GM20000 (cell line): ENCODE measurements at places on chromosomes 11 and 22.
A peak's percentile ranks its signal among the peaks of the same experiment; 100 is the strongest.

- DNase-seq, result no peak
Measured at GRCh38 chr11:30451626-30452025, 128.7 kb downstream of the ARL14EP start.

DNA sequence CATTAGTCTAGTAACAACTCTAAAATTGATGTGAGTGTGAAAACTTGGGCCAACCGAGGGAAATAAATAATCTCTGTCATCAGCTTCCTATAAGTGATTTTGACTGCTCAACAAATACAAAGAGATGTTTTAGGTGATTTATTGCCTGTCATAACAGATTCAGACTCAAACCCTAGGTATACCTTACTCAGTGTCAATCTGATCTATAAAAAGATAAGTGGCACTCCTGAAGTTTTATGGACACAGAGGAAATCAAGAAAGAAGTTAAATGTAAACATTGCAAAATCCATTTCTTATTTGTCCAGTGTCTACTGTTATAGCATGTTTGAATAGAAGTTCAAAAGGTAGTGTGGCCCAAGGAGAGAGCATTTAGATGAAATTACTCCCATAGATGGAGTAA is 30.4 kb upstream of the TYR start:
- no peak for DNase-seq

GRCh38 chr11:117595440-117595839 is 201.6 kb downstream of the DSCAML1 start:
- no peak for DNase-seq

- DNase-seq, result peak; percentile 56
Measured at GRCh38 chr11:3022300-3022967, 30.3 kb upstream of the NAP1L4 start.

DNA sequence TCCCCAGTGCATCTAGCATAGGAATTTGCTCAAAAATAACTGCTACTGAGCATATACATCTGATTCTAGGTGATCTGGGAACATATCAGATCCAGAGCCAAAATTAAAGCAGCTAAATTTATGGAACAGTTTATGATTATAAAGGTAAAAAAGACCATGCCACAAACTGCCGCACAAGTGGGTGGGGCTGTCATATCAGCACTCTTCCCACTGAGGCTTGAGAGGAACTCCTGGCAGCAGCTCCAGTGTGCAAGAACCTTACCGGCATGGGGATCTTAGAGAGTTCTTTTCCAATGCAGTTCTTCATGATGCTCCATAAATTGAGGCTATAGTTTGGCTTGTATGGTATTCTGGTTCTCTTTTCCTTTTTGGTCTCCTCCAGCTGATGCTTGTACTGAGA is 15.3 kb downstream of the OSBP start:
- DNase-seq, result no peak

DNA sequence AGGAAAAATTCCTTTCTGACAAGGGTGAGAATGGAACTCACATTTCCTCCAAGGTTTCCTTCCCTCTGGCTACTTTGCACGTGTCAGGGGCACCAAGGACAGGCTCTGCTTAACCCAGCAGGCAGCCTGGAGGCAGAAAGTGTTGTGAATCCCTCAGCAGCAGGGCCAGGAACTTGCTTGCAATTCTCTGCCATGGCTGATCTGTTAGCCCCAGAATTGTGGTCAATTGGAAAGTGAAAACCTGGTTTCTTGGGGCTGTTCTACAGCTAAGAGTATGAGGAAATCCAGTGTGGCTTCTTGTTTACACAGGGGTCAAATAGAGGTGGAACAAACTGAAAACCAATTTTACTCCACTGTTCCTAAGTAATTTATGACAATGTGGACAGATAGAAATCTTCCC is 38.3 kb upstream of the CEP295 start:
- peak; percentile 36 for DNase-seq

DNA sequence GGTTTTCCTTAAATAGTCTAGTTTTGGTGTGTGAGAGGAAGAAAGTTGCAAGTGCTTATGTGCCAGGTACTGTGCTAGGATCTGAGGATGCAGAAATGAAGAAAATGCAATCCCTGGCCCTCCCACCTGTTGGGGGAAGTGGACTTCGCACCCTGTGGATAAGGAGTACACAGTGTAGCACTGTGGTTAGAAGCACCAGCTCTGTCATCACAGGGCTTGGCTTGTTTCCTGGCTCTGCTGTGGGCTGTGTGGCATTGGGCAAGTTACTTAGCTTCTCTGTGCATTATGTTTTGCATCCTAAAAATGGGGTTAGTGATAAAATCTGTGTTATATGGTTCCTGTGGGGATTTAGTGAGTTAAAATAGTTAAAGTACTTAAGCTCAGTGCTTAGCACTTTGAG is 68.2 kb downstream of the ENDOD1 start:
- DNase-seq, result no peak

DNA sequence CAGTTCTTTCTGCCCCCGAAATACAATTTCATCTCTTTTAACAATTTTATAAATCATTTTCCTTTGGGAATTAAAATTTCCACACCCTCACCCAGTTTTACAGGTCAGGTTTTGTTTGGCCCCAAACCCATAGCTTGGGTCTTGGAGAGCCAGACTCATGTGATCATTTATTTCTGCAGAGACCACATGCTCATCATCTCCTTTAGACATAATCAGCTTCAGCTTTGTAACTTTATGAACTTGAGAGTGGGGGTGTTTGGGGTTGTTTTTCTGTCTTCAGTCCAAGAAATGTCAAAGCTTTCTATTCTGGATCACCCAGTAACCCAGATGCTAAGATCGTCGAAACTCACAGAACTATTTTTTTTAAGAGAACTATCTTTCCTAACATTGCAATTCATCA is 70.9 kb downstream of the DBX1 start:
- no peak for DNase-seq

- no peak for DNase-seq
Measured at GRCh38 chr11:72343006-72343756, 91.2 kb downstream of the CLPB start.

- DNase-seq, result no peak
Measured at GRCh38 chr11:68355471-68355870, 43.1 kb downstream of the LRP5 start.

DNA sequence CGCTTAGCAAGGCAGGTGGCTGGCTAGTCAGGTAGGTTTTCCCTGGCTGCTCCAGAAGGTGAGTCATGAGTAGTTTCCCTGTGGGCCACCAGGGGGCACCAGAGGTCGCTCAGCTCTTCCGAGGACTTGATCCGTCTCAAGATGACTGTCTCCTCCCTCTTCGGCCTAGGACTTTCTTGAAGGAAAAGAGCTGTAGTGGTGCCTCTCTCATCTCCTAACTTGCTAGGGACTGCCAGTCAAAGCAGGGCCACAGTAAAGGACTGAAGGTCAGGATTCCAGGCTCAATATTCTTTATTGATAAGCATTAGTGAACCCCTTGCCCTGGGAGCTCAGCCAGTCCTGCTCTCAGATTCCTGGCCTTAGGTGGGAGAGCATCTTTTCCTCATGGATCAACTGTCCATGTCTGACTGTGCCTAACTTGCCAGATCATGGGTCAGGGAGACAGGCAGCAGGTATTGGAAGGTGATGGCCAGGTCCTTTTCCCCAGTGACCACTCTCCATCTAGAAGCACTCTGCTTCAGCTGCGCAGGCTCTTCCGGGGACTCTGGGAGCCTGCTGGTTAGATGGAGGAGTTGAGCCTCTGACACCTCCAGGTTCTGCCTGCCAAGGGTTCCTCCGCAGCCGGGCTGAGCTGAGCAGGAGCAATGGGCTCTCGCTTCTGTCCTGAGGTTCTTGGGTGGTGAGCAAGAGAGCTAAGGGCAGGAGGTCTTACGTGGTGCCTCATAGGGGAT is 1.9 kb downstream of the POLD4 start:
- DNase-seq, result peak; percentile 72

DNA sequence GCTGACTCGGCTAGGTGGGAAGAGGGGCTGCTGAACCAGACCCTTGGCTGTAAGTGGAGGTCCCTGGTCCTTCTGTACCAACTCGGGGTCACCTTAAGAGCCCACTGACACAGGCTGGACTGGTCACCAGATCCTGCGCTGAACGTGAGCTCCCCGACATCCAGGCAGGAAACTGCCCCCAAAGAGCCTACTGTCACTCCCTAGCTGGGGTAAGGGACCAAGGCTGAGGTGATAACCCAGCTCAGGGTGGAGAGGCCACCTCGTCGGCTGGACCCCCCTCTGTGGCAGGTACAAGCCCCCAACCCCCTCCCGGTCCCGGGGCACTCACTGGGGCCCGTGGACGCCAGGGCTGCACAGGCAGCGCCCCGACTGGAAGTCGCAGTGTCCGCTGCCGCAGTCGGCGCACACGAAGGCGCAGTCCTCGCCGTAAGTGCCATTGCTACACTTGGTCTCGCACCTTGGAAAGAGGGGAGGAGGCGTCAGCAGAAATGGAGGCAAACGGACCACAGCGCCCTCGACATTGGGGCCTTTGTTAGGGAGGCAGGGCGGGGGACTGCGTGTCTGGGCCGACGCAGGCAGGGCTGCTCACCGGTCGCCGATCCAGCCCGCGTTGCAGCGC is 7.4 kb downstream of the SCARF2 start:
- DNase-seq, result peak; percentile 57

GRCh38 chr11:35289821-35290220 is 129.5 kb downstream of the SLC1A2 start:
- DNase-seq, result no peak

- no peak for DNase-seq
Measured at GRCh38 chr11:94769880-94770279, 1.7 kb downstream of the AMOTL1 start.

GRCh38 chr11:96061069-96061468 is 137.2 kb upstream of the MTMR2 start:
- no peak for DNase-seq

GRCh38 chr11:112563808-112564207 is 303.1 kb upstream of the PLET1 start:
- DNase-seq, result no peak

DNA sequence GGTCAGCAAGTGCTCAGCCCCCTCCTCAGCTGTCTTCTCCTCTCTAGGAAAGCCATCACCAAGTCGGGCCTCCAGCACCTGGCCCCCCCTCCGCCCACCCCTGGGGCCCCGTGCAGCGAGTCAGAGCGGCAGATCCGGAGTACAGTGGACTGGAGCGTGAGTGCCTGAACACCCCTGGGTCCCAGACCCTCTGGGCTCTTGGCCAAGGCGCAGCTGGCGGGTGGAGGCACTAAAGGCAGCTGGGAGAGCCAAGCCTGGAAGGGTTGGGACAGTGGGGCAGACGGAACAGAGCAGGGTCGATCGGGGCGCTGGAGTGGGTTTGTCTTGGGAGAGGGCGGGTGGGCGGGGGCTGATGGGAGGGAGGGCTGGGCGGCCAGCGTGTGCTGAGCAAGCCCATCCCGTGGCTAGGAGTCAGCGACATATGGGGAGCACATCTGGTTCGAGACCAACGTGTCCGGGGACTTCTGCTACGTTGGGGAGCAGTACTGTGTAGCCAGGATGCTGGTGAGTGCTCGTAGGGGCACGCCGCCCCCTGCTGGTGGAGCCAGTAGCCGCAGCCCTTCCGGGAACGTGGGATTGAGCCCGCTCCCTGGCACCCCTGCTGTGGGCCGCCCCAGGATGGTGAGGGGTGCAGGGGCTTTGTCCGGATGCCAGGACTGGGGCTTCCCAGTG is 14.1 kb upstream of the MDK start:
- DNase-seq, result peak; percentile 84

DNA sequence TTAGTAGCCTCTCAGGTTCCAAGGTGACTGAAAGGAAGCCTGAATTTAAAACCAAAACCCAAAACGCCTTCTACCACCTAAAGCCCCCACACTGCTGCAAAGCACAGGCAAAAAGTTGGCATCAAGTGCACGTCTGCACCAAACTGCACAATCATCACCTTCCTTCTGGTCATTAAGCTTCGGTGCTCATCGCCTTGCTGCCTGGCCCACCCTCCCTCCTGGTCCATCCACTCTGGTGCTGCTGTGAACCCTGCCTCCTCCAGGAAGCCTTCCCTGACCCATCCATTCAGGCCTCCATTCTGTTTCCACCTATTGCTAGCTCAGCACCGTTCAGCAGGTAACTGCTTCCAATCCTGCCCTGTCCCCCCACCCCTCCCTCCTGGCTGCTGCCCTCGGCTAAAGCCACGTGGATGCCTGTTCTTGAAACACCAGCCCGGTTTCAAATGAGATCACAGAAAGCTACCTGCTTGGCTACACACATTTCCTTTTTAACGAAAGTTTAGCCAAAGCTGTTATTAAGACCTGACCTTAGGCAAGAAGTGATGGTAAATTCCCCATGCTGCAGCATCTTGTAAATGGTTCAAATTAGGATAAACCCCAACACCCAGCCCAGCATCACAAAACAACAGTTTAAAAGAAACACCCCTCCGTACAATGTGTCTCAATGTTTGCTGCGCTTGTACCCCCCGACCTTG is 53.8 kb upstream of the CD5 start:
- DNase-seq, result no peak

GRCh38 chr22:29146771-29147170 is 58.9 kb upstream of the EMID1 start:
- no peak for DNase-seq

GRCh38 chr11:36933481-36933880 is 335.4 kb upstream of the RAG2 start:
- no peak for DNase-seq

DNA sequence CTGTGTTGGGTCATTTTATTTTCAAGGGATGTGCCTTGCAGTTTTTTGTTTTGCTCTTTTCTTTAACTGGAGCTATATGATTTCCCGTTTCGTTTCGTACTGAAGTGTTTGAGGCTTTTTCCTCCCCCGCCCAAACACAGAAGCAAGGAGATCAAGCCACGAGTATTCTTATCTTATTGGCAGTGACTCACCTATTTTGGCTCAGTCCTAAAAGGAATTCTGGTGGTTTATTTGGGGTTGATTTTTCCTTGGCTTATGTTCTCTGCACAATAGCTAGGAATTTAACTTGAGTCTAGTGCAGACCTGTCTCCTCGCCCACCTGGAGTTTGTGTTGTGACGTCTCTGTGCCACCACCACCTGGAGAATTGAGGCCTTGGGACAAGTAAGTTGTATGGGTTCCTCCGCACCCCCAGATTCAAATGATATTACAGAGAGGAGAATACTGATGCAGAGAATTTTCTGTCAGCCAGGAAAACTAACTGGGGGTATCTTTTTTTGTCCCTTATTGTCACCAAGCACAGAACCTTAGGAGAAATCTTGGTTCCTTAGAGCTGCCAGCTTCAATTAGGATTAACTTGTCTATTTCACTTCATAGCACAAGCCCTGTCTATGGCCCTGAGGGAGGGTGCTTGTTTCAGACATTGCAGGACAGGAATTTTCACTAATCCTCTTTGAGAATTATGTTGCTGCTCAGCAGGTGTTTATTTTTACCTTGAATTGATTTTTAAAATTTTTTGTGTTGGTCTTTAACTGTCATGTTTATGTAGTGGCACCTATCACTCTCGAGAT is 90.4 kb upstream of the BIRC3 start:
- no peak for DNase-seq

- DNase-seq, result no peak
Measured at GRCh38 chr11:69442807-69443137, 38.7 kb upstream of the LINC01488 start.

DNA sequence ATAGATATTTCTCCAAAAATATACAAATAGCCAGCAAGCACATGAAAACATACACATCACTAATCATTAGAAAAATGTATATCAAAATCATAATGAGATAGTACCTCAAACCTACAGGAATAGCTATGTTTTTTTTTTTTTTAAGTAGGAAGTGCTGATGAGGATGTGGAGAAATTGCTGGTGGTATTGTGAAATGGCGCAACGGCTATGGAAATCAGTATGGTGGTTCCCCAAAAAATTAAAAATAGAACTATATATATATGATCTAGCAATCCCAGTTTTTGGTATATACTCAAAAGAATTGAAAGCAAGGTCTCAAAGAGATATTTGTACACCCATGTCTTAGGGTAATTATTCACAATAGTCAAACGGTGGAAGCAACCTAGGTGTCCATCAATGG is 46.0 kb upstream of the HIPK3 start:
- DNase-seq, result no peak
